ENCODE measurements at places on chromosomes 5 and 9.

GRCh38 chr5:168781941-168782571 lies 202.9 kb upstream of the PANK3 start:
- DNase-seq: peak; percentile 54

DNA sequence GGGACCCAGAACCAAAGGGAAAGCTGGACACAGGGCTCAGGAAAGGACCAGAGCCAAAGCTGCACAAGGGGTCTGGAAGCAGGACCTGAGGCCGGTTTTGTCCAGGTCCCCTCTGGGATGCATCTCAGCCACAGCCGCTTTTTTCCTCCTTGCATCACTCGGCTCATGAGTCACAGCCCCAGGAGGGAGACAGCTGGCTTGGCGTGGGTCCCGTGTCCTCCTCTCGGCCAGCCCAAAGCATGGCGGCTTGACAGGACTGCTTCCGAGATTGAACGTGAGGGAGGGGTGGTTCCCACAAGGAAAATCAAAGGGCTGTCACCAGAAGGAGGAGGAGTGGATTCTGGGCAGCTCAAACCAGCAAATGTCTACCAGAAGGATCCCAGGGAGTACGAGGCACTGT lies 56.7 kb upstream of the CPLX2 start:
- DNase-seq: no peak

DNA sequence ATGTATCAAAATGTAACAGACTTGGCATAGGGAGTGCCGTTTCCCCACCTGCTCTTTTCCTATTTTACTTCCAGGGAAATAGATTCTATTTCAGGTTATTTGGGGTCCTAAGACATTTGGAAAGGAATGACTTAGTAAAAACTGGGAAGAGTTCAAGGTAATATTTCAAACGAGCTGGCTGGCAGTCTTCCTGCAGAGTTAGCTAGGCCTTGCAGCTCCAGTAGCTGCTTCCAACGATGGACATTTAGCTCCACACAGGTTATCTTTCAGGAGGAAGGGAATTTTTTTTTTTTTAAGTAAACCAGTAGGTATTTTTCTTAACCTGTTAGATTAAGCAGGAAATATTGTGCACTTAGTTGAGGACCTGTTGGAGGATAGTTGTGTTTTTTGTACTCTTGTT lies 45.2 kb downstream of the TLE4 start:
- DNase-seq: no peak

DNA sequence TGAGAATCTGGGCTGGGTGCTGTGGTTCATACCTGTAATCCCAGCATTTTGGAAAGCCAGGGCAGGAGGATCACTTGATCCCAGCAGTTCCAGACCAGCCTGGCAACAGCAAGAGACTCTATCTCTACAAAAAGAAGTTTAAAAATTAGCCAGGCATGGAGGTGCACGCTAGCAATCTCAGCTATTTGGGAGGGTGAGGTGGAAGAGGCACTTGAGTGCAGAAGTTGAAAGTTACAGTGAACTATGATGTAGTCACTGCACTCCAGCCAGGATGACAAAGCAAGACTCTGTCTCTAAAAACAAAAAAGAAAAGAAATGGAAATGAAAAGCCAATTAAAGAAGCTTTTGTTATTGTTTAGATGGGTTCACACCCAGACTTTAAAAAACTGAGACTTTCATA lies 131.6 kb upstream of the RASA1 start:
- no peak for DNase-seq

DNA sequence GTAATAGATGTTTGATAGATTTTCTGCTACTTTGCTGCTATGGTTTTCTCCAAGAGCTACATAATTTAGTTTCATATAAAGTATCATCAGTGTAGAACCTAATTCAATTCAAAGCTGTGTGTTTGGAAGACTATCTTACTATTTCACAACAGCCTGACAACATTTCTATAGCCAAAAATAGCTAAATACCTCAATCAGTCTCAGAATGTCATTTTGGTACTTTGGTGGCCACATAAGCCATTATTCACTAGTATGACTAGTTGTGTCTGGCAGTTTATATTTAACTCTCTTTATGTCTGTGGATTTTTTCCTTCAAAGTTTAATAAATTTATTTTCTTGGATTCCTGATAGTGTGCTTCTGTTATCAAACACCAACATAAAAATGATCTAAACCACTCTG lies 35.1 kb upstream of the CCDC152 start:
- no peak for DNase-seq

- DNase-seq: no peak
Measured at GRCh38 chr5:32003981-32004380, 170.1 kb downstream of the GOLPH3 start.

DNA sequence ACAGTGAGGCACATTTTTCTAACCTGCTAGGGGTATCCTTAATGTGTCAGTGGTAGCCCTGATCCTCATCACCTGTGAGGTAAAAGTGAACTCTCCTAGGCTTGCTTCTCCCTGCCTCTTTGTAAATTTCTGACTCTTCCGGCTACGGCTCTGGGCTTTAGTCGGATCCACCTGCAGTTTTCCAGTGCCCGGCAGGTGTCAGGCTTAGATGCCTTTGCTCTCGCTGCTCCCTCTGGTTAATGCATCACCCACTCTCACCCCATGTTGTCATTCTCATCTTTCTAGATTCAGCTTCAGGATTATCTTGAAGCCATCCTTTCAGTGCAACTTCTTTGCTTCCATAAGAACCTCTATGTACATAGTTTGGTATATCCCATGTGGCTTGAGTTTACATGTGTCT lies 3.6 kb downstream of the CEP78 start:
- no peak for DNase-seq

- DNase-seq: no peak
Measured at GRCh38 chr9:94627287-94627686, 12.0 kb downstream of the FBP1 start.

Measured in DMS79 (cell line).